ENCODE measurements at places on chromosomes 6 and 20. TPM values are rescaled to one million over a fixed set of nuclear protein-coding genes. Genes with fewer than 3 reads are reported as not detected.

Gene COL9A1
- 18.7 TPM for total RNA-seq

Gene ZC3H12D
- total RNA-seq, result 1.3 TPM

Gene PLTP
- total RNA-seq, result 53.6 TPM

Gene FAM83C
- total RNA-seq, result not detected

Gene VAPB
- 21.8 TPM for total RNA-seq

Gene SIRPD
- not detected for total RNA-seq

Gene ECT2L
- 3.5 TPM for total RNA-seq

Gene LIME1
- total RNA-seq, result 2.5 TPM

GRCh38 chr6:144292372-144292771, 7.2 kb downstream of the UTRN start:
- DNase-seq, result no peak

DNA sequence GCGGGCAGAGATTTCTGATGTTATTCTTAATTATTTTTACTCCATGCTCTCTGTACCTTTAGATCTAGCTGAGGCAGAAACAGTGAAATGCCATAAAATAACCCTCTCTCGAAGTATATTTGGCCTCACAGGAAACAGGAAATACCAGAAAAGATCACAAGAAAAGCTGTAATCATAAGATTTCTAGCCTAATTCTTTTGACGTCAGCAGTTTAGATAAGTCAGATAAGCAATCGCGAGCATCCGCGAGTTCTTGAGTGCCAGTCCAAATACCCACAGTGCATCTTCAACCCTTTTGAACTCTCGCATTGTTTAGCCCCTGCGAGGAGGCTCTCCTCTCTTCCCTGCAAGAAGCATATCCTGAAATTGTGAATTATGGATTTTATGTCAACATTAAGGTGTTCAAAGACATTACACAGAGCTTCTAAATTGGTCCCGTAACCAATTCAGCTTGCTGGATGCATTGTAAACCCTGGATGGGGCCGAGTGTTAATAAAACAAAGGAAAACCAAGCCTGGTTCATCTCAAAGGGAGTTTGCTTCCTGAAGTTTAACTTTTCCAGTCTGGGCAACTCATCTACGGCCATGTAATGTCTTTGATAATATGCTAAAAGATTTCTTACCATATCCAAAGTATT, 198.9 kb downstream of the MTFR2 start:
- no peak for DNase-seq

DNA sequence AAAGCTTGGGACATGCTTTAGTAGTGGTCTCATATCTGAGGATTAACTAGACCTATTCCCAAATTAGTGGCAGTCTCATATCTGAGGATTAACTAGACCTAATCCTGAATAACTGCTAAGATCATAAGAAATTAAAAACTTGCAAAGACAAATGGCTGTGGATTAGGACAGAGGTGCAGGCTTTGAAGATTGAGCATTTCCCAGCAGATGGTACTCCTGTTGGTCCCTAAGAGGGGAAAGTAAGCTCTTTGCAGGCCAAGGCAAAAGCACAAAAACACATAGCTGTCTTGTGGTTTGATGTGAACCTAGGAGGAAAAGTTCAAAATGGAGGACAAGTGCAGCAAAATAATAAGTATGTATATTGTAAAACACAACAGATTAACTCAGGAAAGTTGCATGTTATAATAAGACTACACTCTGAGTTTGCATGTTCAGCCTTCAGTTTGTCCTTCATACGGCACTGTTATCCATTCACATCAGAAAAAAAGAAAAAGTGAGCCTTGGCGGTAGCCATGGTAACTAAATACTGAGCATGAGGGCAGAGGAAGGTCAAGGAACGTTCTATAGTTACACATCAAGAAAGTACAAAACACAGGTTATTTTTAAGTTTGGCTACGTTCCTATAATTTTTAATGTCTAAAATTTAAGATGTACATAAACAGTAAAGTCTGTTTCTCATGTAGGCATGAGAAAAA, 62.8 kb downstream of the FILIP1 start:
- no peak for DNase-seq

DNA sequence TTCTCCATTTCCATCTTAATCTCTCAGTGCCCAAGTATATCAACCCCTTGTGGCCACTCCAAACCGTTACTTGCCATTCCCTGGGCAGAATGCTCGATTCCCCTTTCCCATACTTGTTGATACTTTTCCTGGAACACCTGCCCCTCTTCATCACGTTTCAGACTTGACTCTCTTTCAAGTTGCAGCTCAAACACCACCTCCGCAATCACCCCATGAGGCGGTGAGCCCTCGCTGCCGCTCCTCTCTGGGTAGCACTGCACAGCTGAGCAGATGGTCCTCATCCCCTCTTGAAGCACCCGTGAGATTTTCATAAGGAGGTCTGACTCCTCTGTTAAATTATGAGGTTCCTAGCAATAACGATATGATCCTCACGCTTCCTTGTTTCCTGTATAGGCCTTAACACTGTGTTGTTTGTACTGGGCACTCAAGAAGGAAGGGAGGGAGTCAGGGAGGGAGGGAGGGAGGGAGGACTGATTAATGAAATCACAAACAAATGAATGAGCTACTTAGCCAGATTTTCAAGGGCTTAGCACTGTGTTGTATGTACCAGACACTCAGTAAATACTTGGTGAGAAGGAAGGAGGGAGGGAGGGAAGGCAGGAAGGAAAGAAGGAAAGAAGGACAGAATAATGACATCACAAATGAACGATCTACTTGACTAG, 8.0 kb upstream of the UQCC2 start:
- DNase-seq, result no peak

DNA sequence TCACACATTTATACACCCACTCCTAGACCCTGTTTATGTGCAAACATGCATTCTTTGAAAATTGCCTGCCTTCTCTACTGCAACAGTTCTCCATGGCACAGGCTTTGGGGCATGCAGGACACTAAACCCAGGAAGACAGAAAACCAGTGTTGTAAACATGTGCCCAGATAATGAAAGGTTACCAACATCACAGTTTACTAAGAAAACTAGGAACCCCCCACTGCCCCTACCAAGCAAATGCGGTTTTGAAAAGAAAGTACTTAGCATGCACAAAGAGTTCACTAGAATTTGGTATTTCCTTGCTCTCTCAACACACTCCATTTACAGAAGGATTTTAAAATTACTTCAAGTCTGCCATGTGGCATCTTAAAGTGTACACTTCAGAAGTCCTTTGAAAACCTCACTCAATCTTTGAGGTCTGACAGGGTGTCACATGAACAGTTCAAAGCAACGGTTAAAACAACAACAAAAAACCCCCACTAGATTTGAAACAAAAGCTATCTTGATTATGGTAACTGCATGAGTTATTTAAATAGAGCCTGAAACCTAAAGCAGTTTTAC, 245.0 kb downstream of the GMPR start:
- DNase-seq, result no peak

GRCh38 chr6:165889636-165890403, 226.8 kb upstream of the PDE10A start:
- DNase-seq, result no peak

DNA sequence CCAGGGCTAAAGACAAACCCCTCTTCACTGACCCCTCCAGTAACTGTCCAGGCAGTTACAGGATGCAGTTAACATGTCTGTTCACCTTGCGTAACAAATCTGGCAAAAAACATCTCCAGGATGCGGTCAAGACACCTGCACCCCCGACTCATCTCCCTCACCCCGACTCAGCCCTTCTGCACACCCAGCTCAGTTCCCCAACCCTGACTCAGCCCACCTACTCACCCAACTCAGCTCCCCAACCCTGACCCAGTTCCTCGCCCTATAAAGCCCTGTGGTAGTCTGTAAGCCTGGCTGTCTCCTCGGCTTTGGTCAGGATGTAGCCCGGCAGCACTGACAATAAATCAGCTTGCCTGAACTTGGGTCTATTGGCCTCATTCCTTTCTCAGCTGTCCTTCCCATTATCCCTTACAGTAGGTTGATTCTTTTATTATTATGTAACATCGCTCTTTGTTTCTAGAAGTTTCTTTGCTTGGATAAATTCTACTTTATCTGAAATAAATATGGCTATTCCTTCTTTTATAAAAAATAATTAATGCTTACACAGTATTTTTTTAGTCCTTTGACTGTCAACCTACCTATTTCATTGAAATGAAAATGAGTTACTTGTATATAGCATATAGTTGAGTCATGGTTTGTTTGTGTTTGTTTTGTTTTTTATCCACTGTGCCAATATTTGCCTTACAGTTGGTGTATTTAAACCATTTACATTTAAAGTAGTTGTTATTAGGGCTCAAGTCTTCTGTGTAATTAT, 12.9 kb upstream of the ADTRP start:
- no peak for DNase-seq

GRCh38 chr6:89956182-89956581, 61.9 kb downstream of the GJA10 start:
- DNase-seq, result no peak

- DNase-seq, result peak; percentile 75
Measured at GRCh38 chr6:14921878-14922671, 323.8 kb upstream of the JARID2 start.

- no peak for DNase-seq
Measured at GRCh38 chr6:43221046-43221972, 8.0 kb downstream of the DNPH1 start.

- DNase-seq, result no peak
Measured at GRCh38 chr6:133945158-133945557, 7.9 kb upstream of the TBPL1 start.

DNA sequence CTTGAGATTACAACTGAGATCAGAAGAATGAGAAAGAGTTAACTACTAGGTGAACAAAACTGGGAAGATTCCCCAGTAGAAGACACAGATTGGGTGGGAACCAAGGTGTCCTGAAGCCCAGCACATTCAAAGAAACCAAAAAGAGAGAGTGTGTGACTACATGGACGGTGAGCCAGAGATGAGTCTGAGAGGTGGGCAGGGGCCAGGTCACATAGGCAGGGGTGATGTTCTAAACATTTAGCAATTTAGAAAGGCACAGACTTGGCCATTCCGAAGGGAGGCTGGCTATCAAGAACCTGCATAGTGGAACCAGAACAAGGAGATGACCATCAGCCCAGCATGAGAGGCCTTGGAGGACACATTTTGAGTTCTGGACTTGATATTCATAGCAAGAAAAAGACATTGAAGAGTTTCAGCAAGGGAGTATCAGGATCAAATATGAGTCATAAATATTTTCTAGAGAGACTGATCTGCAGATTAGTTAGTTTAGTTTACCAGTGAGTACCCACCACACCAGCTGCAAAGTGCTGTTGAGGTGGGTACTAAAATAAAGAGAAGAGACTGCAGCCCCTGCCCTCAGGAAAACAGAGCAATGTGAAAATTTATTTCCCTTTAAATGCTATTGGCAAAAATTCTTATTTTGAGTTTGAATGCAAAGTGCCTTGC, 340.5 kb upstream of the PRDM1 start:
- no peak for DNase-seq

GRCh38 chr20:15248618-15249395, 911.4 kb upstream of the FLRT3 start:
- DNase-seq, result no peak

DNA sequence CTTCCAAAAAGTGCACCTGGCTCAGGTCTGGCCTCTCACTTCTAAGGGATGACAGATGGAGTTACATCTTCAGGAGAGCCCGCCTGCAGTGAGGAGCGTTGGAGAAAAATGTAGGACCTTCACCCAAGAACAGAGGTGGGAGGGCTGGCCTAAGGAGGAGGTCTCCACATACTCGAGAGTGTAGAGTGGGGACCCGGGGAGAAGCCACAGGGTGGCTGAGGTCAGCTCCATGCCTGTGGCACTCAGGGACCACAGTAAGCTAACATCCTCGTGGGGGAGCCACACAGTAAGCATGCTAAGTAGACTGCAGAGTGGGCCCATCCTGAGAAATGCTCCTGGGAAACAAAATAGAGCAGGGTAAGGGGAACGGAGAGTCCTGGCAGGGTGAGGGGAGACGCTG, 24.0 kb downstream of the AAR2 start:
- no peak for DNase-seq

DNA sequence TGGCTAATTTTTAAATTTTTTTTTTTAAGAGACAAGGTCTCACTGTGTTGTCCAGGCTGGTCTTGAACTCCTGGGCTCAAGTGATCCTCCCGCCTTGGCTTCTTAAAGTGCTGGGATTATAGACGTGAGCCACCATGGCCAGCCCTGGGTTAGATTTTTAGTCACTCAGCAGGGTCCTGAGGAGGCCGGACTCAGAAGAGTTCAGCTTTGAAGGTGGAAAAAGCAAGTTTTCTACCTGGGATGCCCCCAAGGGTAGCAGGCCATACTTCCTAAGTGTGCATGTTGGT, 44.2 kb downstream of the FGD2 start:
- no peak for DNase-seq

- DNase-seq, result no peak
Measured at GRCh38 chr6:47917811-47918210, 136.0 kb downstream of the OPN5 start.

DNA sequence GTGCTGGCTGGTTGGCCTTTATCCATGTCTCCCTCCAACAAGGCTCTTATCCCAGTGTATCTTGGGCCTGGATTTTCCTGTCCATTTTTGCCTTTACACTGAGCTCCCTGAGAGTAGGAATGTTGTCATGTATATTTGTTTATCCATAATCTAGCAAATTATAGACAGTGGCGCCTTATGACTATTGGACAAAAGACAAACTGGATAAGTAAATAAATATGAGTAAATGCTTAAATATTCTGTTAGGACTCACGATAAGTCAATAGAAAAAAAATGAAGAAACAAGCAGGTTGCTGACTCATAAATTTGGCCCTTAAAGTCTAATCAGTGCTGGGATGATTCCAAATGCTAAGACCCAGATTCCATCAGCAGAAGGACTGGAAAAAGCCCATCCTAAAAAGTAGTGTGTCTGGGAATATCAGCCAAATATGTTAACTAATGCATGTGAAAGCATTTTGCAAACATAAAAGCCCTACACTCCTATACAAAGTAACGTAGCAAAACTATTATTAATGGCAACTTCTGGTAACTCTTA, 55.0 kb upstream of the PCSK2 start:
- no peak for DNase-seq

DNA sequence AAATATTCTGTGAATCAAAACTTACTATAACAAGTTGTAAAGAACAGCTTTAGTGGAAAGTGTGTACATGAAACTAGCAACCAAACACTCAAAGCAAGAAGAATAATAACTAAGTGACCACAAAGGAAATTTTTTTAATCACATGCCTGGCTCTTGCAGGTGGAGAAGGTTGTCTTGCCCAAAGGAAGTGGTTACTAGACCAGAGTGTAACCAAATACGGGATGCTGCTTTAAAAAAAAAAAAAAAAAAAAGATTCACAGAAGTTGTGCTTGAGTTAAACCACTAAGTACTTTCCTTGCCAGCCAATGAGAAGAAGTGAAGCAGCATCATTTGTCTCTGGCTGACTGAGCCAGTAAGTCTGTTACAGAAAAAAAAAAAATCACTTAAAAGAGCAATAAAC, 19.1 kb upstream of the HLA-DQB1 start:
- DNase-seq, result no peak

Data from right atrium auricular region (tissue), 2 donors.